ENCODE measurements at places on chromosomes 11 and 22.
A peak's percentile ranks its signal among the peaks of the same experiment; 100 is the strongest.

DNA sequence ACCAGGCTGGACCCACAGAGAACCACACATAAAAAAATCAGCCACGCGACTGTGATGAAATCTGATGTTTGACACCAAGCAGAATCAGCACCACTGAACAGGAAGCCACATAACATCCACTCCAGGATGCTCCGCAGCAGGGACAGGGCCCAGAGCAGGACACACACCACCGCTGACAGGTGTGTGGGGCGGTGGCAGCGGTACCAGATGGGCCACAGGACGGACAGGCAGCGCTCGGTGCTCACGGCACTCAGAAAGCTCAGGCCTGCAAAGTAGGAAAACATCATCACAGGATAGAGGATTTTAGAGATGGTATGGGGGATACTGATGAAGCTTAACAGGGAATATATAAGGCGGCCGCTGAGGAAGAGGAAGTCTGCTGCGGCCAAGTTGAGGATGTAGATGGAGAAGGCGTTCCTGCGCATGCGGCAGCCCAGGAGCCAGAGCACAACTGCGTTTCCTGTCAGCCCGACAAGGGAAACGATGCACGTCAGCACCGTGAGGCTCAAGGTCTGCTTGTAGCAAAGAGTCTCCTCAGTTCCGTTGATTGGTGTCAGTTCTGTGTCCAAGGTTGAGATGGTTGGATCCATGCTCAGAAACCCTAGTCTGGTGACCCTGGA is 4.9 kb downstream of the MRGPRX1 start:
- no peak for DNase-seq

DNA sequence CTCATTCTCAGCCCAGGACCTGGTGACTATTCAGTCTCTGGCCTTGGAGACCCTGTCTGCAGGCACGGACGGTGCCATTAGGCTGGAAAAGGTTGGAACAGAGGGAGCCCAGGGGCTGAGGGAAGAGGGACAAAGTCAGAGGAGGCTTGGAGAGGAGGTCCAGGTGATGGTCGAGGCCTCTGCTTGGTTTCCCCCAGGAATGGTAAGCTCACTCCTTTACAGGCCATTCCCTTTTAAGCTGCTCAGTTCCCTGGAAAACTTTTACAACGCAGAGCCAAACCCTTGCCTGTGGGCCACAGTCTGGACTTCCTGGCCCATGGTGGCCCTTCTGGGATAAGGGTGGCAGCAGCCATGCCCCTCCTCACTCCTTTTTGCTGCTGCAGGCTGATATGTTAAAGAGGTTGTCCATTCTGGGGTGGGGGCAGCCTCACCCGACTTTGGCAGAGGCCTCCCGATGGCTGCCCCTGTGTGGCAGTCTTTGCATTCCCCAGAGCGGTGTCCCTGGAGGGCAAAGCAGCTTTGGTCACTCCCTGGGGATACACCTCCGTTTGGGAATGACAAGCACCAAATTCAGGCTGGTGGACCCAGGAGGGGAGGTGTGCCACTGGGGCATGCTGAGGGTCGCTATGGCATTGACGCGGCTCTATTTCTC is 34.0 kb upstream of the RFPL3 start:
- DNase-seq, result no peak

- DNase-seq, result peak; percentile 61
Measured at GRCh38 chr11:62546244-62546928, at the start of gene AHNAK. AHNAK (minus strand) TSS chr11:62546806; CDS start chr11:62536098, 10,708 bp downstream.

DNA sequence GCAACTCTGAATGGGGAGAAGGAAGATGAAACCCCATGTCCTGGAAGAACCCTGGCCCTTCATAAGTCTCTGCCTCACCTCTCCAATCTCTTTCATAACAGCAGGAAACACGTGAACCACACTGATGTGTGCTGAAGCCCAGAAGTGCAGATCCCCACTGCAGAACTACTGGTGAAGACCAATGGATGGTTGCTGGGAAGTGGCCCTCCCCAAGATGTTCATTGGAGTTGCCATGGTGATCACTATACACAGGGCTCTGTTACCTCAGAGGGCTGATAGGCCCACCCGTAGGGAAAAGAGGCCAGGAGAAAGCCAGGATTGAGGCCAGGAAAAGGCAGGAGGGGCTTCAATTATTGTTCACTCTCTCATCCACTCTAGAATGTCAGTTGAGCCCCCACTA is 11.6 kb downstream of the TST start:
- no peak for DNase-seq

DNA sequence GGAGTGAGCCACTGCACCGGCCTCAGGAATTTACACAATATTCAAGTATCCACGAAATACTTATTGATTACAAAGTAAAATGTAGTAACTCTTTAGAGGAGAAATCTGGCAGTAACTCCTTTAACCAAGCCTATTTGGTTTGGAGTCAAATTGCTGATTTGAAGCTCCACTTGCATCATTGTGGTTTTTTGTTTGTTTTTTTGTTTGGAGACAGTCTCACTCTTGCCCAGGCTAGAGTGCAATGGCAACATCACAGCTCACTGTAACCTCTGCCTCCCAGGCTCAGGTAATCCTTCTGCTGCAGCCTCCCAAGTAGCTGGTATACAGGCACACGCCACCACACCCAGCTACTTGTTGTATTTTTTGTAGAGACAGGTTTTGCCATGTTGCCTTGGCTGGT is 6.4 kb upstream of the QSER1 start:
- DNase-seq, result no peak

DNA sequence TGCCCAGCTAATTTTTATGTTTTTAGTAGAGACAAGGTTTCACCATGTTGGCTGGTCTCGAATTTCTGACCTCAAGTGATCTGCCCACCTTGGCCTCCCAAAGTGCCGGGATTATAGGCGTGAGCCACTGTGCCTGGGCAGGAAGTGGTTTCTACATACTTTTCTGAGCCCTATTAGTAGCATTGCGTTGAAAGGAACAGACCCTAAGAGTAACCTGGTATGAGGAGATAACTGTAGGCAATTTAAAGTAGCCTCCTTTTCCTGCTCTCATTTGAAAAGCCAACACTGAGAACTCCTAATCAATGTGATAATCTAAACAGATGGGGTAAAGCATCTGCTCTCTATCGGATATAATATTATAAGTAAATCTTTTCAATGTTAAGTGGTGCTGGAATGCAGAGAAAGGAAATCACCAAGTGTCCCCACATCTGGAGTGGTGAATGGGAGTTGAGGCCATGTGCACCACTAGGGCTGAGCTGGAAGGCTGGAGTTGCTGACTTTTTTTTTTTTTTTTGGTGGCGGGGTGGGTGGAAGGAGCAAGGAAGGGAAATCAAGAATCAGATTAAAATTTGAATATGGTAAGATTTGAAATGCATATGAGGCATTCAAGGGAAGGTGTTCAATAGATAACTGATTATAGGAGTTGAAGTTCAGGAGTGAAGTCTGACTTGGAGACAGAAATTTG is 20.7 kb downstream of the PDHX start:
- no peak for DNase-seq

GRCh38 chr11:129248618-129249017 is 56.5 kb upstream of the ARHGAP32 start:
- DNase-seq, result no peak

DNA sequence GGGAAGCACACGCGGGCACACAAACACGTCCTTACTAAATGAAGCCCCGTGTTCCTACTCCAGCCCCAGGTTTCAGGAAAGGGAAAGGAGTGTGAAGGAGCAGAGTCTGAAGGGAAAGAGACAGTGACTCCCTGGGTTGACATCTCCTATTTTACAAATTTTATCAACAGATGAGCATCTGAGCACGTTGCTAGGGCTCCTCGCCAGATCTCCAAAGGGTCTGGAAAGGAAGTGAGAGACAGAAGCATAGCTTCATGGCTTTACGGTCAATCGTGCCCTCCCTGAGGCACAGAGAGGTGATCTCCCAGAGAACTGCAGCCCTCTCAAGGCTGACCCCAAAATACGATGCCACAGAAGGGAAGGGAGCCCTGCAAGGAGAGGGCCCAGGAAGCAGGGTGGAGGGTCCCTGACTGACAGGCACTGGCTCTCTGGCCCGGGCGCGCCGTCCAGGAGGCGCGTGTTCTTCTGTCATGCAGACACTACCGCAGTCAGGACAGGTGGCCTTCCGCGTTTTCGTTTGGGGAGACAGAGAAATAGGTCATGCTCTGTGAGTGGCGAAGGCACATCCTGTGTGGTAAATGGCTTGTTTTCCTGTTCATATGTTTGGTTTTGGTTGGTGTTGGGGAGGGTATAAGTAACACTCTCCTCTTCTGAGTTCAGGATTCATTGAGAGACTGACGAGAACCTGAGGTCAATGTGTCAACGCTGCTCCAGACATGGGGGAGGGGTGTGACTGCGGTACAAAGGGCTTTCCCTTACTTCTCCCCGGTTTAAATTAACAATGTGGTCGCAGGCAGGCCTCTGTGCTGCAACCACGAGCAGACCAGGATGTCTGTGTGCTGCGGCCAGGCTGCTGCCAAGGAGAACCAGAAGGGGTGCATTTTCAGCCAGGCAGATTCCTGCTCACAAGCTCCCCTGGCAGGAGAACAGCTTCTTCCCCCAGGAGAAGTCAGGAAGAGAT is 813.3 kb downstream of the OPCML start:
- peak; percentile 41 for DNase-seq

DNA sequence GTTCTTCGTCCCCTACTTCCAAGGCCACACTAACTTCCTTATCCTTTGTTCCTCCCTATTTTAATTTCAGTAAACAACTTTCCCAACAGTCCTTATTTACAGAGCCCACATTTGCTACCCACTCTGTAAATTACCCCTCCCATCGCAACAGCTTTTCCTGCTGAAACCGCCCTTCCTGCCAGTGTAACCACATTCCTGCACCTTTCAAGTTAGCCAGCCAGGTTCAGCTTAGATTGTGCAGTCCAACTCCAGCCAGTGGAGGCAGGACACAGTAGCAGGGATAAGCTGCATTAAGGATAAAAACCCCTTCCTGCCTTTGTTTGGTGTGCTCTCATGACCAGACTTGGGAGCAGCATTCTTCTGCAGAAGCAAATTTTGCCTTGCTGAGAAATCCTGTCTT is 768.3 kb upstream of the ARHGAP42 start:
- no peak for DNase-seq

DNA sequence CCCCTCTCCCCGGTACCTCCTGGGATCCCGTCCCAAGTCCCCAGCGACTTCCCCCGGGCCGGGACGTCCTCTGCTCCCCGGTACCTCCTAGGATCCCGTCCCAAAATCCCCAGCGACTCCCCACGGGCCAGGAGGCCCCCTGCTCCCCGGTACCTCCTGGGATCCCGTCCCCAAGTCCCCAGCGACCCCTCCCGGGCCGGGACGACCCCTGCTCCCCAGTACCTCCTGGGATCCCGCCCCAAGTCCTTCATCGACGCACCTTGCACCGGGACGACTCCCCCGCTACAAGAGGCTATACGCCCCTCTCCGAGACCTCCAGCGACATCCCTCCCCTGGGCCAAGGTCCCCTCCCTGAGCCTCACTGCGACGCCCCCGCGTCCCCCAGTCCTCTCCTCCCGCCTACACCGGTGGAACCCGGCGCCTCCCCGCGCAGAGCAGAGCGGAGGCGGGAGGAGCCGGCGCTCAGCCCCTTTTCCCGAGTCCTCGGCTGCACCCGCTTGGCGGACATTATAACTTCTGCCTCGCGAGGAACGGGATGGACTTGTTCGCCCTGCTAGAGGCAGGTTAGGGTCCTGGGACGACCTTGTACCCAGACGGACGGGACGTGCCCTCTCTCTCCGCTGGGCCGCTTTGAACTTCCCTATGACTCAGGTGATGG is 912 bp downstream of the KREMEN1 start:
- no peak for DNase-seq

DNA sequence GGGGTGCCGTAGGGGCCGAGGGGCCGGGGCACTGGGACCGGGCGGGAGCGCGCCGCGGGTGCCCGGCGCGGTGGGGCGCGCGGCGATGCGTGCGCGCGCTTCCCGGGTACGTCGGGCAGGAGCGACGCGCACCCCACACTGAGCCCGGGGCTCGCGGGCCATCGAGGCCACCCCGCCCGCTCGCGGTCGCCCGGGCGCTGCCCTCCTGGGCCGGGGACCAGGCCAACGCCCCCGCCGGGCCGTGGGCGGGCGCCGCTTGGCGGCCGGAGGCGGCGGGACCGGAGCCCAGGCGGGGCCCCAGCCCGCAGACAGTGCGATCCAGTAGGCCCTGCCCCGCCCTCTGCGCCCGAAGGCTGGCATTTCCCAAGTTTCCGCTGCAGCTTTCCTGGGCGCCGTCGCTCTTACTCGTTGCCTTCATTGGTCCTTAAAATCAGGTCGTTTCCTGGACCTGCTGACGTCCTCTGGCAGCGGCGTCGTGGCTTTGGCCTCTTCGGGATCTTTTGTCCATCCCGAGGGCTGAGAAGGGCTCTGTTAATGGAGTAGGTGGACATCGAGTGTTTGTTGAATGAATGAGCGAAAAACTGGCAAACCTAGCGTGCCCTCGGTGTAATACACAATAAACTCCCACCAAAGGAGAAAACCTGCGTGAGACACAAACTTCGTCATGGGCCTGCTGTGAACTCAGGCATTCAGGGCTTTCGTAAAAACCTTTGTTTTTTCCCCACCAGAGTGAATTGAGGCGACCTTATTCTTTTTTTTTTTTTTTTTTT is 638 bp downstream of the PARVA start:
- DNase-seq, result no peak

GRCh38 chr22:41683616-41684015 is 5.1 kb downstream of the SNU13 start:
- DNase-seq, result no peak

DNA sequence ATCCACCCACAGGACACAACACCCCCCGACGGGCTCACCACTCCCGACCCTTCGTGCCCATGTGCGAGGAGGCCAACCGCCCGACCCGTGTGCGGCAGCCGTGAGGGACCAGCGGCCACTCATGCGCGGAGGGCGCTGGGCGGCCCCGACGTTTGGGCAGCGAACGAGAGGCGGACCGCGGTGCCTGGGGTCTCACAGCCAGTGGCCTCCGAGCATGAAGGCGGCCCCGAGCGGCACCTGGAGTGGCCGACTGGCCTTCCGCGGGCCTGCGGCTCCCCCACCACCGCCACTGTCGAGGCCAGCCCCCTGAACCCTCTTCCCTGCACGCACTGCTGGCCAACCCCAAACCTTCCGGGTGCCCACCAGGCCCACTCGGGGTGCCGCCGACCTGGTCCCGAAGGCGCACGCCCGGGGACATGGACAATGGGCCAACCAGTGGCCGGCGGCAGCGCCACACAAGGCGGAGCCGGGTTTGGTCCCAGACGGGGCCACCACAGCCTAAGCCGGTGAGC is 4274.9 kb upstream of the OR11H1 start:
- peak; percentile 0 for DNase-seq

- no peak for DNase-seq
Measured at GRCh38 chr11:57263351-57263750, 26.3 kb upstream of the APLNR start.

- DNase-seq, result no peak
Measured at GRCh38 chr11:125890447-125891100, 3.1 kb downstream of the HYLS1 start.

GRCh38 chr22:50260434-50260800 is 1.1 kb downstream of the MAPK12 start:
- DNase-seq, result no peak

DNA sequence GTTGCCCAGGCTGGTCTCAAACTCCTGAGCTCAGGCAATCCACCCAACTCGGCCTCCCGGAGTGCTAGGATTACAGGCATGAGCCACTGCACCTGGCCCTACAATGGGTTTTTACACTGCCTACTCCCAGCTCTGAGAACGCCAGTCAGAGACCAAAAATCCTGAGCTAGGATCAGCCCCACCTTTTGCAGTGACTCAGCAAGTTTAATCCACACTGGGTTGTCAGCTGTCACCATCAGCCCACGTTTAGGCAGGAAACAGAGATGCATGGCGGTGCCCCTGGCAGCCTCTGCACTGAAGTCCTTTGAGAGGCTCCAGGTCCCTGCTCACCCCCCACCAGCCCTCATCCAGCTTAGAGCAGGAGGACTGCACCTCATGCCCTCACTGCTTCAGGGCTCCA is 117.6 kb downstream of the ARHGAP8 start:
- no peak for DNase-seq
